ENCODE measurements at places on chromosomes 1 and 21.

GRCh38 chr1:20183035-20183434, 2.9 kb upstream of the UBXN10 start:
- DNase-seq, result no peak

GRCh38 chr1:87560601-87561360, 232.1 kb downstream of the LMO4 start:
- DNase-seq, result no peak

GRCh38 chr1:159949123-159949522, 3.7 kb upstream of the IGSF9 start:
- no peak for DNase-seq

GRCh38 chr1:37176269-37176668, 142.0 kb upstream of the GRIK3 start:
- no peak for DNase-seq

DNA sequence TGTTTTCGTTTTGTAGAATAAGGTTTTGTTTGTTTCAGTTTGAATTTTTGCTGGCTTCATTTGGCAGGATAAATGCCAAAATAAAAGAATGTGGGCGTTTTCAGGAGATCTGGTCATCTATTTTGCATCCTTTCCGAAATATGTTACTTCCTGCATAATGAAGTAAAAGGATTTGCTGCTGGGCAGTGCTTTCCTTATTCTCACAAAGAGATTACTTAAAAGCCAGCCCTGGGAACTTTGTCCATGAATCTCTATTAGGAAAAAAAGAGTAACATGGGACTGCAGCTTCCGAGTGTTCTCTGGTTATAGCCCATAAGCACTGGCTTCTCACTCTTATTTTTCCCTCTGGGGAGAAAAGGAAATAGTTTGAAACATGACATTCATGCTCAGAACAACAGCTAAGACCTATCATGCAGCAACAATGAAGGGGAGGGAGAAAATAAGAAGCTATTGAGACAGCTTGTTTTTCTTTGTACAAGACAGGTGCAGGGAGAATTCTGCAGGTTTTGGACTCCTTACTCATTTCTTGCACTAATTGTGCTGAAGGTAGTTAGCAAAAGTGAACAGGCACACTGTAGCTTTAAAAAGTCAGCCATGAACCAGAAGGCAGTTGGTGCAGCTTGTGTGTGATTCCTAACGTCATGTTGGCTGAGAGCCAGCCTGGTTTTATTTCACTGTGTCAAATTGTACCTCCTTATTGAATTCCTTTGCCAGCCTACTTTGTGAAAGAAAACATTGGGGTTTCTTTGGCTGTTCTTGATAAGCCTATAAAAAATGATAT, at the start of gene SAMD13:
TSS of gene SAMD13 (plus strand) at position 705 of the 781 bp plus-strand sequence. CDS start 1,527 bp downstream, outside the sequence.
- no peak for DNase-seq
